Stimulated activated CD8-positive, alpha-beta memory T cell treated with anti-CD3 and anti-CD28 coated beads, Interleukin-2, amount 100 ng/mL, for 48 hours (primary cell): ENCODE measurements at places on chromosomes 4 and X.
A peak's percentile ranks its signal among the peaks of the same experiment; 100 is the strongest.

DNA sequence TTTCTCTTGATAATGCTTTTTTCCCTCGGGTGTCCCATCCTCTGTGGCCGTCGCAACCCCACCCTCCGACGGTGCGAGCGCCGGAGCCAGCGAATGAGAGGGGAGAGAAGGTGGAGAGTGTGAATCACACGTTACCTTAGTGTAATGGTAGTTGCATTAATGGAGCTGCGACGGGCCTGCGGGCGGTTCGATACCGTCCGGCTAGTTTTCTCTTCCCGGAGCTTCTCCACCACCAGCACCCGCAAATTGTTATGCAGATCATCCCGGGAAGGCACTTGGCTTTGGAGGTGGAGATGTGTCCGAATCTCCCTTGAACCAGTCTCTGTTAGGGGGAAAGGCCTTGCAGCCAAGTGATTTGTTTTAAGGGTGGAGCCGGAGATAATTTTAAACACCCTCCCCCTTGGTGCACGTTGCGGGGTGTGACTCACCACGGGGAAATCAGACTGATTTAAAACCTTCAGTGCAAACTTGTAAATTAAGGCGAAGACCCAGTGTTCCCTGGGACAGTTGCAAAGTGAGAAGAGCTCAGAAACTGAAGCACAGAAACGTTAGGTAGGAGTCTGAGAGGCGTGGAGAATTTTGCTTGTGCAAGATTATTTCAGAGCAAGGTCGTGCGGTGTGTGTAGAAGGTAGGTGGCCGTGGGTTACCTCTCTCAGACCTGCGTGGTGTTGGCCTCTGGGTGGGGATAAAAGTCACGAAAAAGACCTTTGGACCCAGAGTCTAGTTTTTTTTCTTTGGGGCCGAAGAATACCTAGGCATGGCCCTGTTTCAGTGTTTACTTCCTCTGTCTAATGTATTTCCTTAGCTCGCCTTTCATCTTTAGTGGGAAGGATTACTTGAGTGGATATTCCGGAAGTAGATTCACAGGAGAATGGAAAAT lies 1.3 kb downstream of the AFF1 start:
- peak; percentile 56 for DNase-seq

DNA sequence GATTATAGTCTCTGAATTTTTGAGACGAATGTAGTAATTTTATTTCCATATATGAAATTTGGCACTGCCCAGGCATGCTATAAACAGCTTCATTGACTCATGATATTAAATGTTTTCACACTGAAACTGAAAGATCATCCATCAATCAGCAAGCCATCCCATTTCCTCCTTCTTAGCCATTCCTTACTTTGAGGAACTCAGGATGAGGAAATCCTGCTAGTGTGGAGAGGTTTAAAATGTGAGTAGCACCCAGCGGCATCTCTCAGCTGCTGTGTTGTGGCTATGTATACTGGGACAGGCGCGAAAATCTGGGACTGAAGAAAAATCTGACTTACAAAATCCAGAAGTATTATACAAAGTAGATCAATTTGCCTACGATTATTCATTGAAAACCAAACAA lies 52.1 kb downstream of the PTCHD1 start:
- DNase-seq: no peak

DNA sequence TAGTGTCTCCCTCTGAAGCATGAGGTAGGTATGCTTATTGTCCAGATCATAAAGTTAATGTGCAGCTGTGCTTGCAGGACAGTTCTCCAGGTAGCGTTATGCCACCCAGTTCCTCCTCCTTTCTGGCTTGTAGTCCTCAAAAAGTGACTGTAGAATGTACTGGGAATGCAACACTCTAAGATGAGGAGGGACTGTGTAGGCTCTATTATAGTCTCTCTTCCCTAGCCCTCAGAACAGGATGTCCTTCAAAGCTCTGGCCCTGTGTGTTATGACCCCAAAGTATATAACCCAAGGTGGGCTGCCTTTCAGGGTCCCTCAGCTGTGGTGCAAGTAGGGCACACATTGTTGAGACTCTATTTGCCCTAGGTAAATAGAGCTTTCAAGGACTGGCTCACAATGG lies 20.8 kb upstream of the MANBA start:
- DNase-seq: no peak

- no peak for DNase-seq
Measured at GRCh38 chr4:138996090-138996489, 19.5 kb upstream of the NOCT start.

DNA sequence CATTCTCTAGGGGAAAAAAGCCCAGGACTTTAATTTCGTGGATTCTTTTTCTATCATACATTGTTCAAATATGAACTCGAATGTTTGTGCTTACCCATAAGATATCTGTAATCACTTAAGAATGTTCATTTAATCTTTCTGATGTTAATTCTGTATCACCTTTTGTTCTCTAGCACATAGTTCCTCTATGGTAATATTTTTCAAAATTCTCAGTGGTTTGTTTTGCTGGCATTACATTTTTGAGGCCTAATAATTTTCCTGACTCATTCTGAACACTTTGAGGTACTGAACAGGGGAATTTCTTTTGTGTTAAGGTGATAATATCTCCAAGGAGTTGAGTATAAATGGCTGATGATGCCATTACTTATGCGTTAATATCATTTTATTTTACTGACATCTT lies 490.7 kb upstream of the PITX2 start:
- no peak for DNase-seq

DNA sequence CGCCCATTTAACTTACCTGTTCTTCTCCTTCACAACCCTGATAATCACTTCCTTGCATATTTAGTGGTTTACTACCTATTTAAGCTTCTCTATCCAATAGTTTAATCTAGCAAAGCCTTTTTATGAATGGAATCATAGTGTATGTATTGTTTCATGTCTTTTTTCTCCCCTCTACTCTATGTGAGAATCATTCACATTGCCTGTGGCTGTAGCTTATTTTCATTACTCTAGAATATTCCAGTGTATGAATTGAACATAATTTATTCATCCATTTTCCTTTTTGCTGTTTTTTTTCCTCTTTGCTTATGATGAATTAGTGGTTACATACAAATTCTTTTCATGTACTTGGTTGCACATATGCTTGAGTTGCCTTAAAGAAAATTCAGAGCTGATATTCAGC lies 490 bp upstream of the ADH4 start:
- DNase-seq: no peak
